ENCODE measurements at places on chromosomes 13 and 19.

DNA sequence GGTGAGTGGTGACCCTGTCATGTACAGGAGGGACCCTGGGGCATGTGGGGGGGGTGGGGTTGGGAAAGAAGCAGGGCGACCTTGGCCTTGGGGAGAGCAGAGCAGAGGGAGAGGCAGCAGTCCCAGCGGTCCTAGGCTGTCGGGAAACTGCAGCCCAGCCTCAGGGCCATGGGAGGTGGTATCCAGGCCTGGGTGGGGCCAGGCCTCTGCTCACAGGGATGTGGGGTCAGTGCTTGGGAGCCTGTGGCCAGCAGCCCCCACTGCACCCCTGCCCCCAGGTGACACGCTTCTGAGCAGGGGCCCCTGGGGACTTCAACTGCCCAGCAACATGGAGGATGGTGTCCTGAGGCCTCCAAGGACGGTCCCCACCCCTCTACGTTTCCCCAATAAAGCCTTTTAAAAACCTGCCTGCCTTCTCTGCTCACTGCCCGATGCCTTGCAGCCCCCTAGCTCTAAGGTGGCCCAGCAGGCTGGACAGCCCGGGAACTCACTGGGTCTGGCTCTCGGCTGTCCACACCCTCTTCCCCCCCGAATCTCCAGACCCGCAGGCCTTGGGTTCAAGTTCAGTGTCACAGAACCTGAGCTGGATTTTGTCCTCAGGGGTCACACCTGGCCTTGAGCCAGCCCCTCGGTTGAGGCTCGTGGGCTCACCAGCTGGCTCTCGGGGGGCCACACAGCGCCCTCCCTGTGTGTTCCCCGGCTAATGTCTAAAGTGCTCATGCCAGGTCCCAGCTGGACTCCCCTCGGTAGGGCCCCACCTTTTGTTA, 6.9 kb downstream of the PNKP start:
- DNase-seq: no peak

DNA sequence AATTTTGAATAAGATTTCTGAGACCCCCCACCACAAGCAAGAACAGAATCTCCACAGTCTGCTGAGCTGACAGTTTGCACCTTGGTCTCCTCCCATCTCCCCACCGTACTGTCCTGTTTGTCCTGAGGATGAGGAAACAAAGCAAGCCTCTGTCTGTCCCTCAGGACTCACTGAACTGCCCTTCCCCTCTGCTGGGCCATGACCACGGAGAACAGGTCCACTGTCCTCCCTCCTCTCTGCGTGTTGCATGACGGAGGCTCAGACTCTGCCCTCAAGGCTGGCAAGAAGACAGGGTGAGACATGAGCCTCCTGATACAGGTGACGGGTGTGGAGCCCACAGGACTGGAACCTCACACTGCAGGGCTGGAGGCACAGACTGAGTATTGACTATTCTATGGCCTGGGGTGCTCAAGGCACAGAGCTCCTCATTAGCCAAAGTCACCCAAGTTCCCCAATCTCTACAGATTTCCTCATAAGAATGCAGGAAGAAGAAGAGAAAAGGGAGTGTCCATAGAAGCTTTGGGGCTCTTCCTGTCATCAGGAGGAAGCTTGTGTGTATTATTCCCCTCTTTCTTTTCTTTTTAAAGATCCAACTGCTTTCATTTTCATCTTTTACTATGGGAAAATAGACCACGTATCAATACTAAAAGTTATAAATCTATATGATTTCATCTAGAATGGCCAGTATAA, 22.4 kb upstream of the RGCC start:
- DNase-seq: no peak

- no peak for DNase-seq
Measured at GRCh38 chr19:14782626-14783409, 4.5 kb upstream of the ADGRE2 start.

- no peak for DNase-seq
Measured at GRCh38 chr13:34320084-34320483, 502.1 kb downstream of the RFC3 start.

DNA sequence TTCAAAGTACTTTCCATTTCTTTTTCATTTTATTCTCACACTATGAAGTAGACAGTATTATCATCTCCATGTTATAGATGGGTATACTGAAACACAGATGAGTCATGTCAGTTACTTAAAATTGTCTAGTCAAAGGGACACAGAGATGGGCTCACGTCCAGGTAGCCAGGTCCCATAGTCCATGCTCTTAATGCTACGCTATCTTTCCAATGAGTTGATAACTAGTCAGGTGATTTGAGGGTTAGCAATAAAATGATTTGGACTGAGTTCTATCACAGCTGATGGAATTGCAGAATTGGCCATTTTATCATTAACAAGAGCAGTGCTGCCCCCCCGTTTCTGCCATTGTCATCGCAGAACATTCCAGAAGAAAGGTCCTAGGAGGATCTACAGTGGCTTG, 318.9 kb downstream of the DLEU7 start:
- DNase-seq: no peak
